ENCODE measurements at places on chromosomes 7 and 10. TPM values are rescaled to one million over a fixed set of nuclear protein-coding genes. Genes with fewer than 3 reads are reported as not detected.

GRCh38 chr10:108241166-108241565 is 1076.7 kb upstream of the SORCS1 start:
- no peak for DNase-seq

Gene FAM25A
- total RNA-seq: not detected

DNA sequence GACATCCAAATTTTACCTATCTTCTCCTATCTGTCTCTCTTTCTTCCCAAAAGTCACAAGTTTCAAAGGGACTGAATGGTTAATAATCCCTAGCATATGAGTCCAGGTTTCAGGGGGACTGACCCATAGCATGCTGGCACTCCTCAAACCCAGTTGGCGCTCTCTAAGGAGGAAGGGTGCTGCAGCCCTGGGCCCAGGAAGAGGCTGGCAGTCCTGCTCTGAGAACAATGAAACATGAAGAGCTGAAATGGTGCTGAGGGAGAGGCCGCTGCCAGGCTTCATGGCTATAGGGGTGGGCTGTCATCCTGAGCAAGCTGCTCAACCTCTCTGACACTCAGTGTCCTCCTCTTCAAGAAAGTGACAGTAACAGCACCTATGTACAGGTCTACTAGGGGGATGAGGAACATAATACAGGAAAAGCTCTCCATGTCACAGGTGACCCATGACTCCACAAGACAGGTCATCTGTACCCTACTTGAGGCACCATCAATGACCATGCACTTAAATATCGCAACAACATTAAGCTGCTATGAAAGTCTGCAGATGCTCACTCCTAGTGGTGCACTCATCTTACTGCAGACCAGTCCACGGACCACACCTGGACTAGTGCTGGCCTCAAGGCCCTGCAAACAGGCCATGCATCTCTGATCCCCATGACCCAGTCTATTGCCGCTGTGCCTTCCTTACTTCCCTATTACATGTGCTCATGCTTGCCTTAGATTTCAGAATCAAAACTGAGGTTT is 17.0 kb downstream of the COBL start:
- no peak for DNase-seq

GRCh38 chr7:128672927-128673517 is 930 bp downstream of the GARIN1A start:
- DNase-seq: peak; percentile 54

Gene STAG3
- 13.2 TPM for total RNA-seq

- no peak for DNase-seq
These were observed 30.5 kb upstream of the ZRANB1 start for GRCh38 chr10:124911124-124912067.

DNA sequence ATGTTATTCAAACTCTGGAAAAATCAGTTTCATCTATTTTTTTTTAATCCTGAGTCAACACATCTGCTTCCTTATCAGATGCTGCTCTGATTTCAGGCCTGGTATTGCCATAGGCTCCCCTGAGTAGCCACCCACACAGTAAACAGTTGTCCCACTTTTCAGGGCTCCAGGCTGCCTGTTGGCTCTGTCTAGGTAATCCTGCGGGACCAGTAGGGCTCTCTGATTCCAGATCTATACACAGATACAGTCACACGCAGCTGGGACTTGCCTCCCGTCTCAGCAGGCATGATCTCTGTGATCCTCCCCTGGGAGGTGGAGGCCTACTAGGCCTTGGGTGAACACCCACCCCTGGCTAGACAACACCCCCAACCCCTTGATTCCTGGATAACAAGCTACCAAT is 206.1 kb downstream of the CREB5 start:
- no peak for DNase-seq

GRCh38 chr7:44322631-44323363 is 2.6 kb downstream of the CAMK2B start:
- DNase-seq: no peak

GRCh38 chr10:95404864-95405263 is 114.1 kb upstream of the PDLIM1 start:
- DNase-seq: no peak

DNA sequence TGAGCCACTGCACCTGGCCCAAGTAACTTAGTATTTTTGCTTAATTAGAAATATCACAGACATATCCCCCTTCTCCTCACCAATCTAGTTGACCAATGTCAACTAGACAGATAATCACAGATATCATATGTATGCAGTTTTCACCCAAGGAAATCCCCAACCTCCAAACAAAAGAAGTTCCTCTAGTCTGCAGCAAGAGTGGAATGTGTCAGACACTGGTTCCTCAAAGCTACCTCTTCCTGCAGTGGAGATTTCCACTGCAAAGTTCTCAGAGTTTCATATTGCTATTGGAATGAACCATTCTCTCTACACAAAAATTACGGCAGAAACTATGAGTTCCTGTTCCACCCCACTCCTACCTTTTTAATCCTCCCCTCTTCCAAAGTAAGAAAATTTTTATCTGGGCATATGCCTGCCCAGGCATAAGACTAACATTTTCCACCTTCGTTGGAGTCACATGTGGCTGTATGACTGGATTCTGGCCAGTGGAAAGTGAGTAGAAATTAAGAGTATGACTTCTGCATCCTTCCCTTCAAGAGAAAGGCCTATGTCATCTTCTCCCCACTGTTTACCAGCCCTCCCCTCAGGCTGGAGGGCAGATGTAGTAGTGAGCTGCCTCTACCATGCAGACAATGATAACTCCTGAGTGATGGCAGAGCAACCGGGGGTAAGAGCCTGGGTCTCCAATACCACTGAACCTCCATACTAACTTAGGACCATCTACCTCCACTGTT is 103.0 kb downstream of the MYOF start:
- DNase-seq: peak; percentile 26

GRCh38 chr7:48130658-48131108 is 40.6 kb upstream of the ABCA13 start:
- no peak for DNase-seq

DNA sequence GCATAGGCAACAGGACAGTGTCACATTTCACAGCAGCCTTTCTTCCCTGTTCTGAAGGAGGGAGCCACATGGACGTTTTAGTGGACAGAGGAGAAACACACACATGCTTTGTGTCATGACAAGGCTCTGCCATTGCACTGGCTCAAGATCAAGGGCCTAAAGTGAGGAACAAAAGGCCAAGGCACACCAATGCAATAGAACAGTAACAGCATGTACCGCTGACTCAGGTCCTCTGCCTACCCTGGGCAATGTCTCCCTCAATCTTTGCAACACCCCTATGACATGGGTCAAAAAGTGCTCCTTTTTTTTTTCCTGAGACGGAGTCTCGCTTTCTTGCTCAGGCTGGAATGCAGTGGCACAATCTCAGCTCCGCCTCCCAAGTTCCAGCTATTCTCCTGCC is 57.8 kb upstream of the SDK1 start:
- no peak for DNase-seq

GRCh38 chr7:121186746-121187145 is 142.1 kb upstream of the WNT16 start:
- no peak for DNase-seq

DNA sequence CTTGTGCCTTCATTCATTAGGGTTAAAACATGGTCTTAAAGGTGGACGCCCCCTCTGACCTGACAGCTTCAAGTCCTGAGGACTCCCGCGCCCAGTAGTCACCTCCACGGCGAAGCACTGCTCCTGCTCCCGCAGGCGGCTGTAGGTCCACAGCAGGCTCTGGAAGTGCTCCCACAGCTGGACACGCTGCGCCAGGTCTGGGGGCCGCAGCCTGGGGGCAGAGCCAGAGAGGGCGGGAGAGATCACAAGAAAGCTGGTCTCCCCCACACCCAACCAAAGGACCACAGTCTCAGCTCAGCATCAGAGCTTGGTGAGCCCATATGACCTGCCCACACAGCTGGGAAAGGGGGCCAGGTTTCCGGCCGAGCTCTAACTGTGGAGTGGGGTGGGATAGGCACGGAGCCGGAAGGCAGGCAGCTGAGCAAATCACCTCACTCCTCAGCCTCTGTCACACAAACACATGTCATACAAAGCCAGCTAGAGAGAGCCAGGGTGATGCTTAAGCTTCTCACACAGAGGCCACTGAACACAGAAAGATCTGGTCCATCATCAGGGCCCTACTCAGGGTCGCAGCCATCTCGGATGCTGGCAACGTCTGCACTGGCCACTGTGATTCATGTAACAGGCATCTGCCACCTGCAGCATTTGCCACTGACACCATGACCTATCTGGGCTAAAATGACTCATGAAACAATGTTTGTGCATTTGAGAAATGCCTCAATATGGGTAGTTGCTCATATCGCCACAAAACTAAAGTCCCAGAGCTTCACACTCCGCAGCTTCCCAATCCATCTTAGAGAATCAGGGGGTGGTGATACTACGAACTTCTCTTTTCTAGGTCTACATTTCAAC is 12.6 kb downstream of the HPS1 start:
- no peak for DNase-seq

- DNase-seq: no peak
These were observed 225.3 kb upstream of the PRSS1 start for GRCh38 chr7:142523821-142524460.

DNA sequence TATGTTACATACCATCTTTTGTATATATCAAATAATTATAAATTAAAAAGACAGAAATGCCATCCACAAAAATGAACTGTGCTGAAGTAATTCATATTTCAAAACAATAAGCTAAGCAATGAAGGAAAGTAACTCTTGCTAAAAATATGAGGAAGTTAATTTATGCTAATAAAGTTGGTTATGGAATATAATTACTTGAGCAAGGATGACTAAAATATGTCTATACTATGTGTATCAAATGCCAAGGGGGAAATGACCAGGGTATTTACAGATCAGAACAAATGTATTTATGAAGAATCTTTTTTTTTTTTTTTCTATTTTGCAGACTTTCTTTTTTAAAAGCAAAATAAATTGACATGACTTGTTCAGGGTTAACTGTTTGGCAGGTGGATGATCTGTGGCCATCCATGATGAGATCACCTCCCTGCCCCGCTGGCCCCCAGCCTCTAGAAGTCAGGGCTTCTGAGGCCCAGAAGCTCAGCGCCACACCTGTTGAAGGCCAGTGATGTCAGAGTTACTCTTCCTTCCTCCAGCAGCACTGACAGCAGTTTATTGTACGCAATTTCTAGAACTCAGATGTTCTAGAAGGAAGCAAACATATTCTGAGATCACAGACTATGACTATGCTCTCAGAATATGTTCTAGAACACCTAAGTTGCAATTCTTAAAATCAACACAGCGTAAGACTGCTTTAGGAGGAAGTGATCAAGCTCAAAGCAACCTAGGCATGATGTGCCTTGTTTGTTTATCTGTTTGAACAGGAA is 196.1 kb upstream of the KLF14 start:
- DNase-seq: no peak

GRCh38 chr7:33472348-33473025 is 343.1 kb downstream of the BBS9 start:
- no peak for DNase-seq

Gene C10orf62
- total RNA-seq: not detected

GRCh38 chr10:72890086-72890485 is 3.5 kb upstream of the OIT3 start:
- no peak for DNase-seq

- DNase-seq: no peak
These were observed 263.1 kb downstream of the ACTR3B start for GRCh38 chr7:153022475-153023193.

GRCh38 chr10:42980553-42981357 is 96.1 kb upstream of the RET start:
- no peak for DNase-seq

- DNase-seq: no peak
These were observed 61.6 kb downstream of the MEST start for GRCh38 chr7:130553398-130554029.

GRCh38 chr10:71398976-71399375 is 2.3 kb downstream of the CDH23 start:
- no peak for DNase-seq

Gene CALHM1
- total RNA-seq: not detected

GRCh38 chr10:116511365-116511764 is 34.4 kb upstream of the PNLIP start:
- DNase-seq: no peak

- no peak for DNase-seq
These were observed 1015.8 kb downstream of the SORCS3 start for GRCh38 chr10:105656856-105657255.

GRCh38 chr7:35553519-35553918 is 141.4 kb downstream of the HERPUD2 start:
- no peak for DNase-seq

Gene ALKBH4
- 6.9 TPM for total RNA-seq

GRCh38 chr10:61733358-61733940 is 70.7 kb downstream of the CABCOCO1 start:
- peak; percentile 26 for DNase-seq

Gene AEBP1
- 29.1 TPM for total RNA-seq

GRCh38 chr7:129797214-129797789 is 155.5 kb downstream of the UBE2H start:
- no peak for DNase-seq

- no peak for DNase-seq
These were observed 9.4 kb downstream of the HDAC9 start for GRCh38 chr7:18504965-18505364.

- DNase-seq: no peak
These were observed 341.6 kb upstream of the MEOX2 start for GRCh38 chr7:16028103-16028502.

Gene PPIA
- 2,824 TPM for total RNA-seq

Gene AHR
- total RNA-seq: 33.4 TPM

Gene TFEC
- total RNA-seq: not detected

Gene ATRNL1
- total RNA-seq: not detected

Gene TMEM213
- not detected for total RNA-seq

Gene RHOBTB1
- total RNA-seq: 0.74 TPM

- DNase-seq: no peak
These were observed 1.8 kb upstream of the OPN1SW start for GRCh38 chr7:128777156-128778123.

Gene HOXA6
- total RNA-seq: not detected

DNA sequence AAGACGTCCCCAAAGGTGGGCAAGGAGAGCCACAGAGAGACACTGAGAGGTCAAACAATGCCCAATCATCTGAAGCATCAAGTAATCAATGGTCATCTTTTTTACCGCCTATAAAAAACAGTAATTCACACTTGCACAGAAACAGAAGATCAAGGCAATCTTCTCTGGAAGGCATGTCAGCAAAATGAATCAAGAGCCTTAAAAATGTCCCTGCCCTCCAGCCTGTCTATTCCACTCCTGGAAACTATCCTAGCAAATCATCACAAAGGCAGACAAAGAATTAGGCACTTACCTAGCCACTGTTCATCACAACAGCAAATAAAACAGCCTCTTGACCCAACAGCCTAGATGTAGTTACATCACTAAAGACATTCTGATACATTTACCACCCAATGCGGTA is 48.9 kb downstream of the FAM53B start:
- DNase-seq: no peak

Gene CYREN
- total RNA-seq: 35.4 TPM

DNA sequence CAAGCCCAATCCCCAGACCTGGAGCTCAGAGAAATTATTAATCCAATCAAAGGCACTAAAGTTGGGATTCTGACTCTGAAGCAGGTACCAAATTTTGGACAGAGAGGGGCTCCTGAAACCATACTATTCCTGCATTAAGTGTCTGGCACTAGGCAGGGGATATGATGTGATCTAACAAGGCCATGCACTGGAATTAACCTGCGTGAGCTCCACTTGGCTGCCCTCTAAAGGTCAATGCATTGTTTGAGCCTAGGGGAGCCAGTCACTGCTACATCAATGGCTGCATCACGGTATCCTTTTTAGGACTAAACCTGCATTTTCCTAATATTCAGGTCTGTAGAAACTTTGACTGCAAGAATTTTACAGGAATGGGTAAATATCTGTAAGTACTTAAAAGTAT is 42.1 kb downstream of the ST8SIA6 start:
- DNase-seq: no peak

Data from activated CD8-positive, alpha-beta T cell treated with anti-CD3 and anti-CD28 coated beads for 36 hours (primary cell).